ENCODE measurements at places on chromosomes 7 and 10.
A peak's percentile ranks its signal among the peaks of the same experiment; 100 is the strongest.

DNA sequence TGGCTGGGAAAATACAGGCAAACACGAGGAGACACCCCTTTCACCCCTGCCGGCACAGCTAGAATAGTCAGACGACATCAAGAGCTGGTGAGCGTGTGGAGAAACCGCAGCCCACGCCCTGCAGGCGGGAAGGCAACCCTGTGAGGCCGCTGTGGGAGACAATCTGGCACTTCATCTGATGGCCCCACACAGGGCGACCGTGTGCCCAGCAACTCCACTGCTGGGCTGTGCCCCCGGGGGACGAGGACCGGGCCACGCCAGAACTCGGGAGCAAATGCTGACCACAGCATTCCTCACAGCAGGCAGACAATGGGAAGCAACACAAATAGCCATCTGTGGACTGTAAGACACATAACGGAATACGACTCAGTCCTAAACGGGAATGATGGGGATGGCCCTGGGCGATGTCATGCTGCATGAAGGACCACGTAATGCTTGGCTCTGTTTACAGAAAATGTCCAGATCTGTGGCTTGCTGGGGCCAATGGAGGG is 58.9 kb downstream of the CFAP46 start:
- no peak for DNase-seq

DNA sequence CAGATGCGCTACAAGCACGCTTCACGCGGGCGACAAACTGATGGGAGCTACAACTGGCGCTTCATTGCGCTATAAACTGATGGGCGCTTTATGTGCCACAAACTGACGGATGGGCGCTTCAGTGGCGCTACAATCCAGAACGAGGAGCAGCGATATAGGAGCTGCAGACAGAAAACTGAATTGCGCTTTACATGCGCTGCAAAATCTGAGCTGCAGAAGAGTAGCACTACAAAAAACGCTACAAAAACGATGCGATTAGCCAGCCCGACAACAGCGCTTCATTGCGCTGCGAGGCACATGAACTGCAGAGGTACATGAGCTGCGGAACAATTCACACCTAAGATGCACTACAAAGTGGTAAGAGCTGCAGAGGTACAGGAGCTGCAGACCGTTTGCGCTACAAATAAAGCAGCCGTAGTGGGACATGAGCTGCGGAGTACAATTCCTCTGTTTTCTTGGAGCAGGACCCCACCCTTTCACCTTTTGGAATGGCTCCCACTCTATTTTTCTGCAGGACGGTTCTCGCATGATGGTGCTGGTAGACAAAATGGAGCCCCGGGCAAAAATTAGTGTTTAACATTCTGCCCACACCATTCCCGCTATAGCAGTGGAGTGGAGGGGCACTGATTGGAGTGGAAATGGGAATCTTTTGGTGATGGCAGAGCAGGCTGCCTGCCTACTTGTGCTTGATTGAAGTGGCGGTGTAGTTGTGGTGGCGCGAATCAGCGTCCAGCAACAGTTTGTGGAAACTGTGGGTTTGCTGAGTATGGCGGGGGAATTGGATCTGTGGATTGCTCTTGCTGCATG is 1.2 kb upstream of the SGCE start:
- peak; percentile 36 for DNase-seq

GRCh38 chr7:36763132-36763816 is 39.0 kb upstream of the AOAH start:
- no peak for DNase-seq

DNA sequence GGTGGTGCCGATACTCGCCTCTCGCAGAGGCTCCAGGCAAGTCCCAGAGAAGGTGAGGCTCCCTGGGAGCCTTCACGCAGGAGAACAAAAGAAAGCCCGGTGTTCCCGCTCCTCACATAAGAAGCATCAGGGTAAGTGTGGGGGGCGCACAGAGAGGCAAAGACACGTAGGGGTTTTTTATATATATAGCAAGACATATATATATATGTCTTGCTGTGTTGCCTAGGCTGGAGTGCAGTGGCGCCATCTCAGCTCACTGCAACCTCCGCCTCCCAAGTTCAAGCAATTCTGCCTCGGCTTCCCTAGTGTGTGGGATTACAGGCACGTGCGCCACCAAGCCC is 61.3 kb downstream of the PDIA4 start:
- no peak for DNase-seq

- DNase-seq, result peak; percentile 73
Measured at GRCh38 chr10:15169555-15170401, 1.3 kb upstream of the NMT2 start.

DNA sequence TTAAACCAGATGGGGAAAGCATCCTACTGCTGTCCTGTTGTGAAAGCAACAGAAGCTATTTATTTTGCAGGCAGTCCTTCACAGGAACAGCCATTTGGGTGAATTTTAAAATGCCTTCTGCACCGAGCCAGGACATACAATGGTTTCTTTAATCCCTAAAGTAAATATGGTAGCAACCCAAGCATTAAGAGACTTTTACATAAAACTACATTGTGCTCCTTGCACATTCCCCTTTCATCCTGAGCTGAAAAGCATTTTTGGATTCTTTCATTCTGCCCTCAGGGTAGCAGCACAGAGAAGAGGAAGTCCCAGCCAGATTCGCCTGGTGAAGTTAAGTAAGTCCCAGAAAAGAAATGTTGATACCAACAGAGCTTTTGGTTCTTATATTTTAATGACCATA is 84.0 kb upstream of the FAM3C start:
- no peak for DNase-seq

GRCh38 chr10:43671659-43672531 is 23.2 kb upstream of the ZNF32 start:
- peak; percentile 53 for DNase-seq

GRCh38 chr7:30142710-30143109 is 7.9 kb downstream of the MTURN start:
- no peak for DNase-seq

GRCh38 chr7:132565885-132566284 is 10.4 kb downstream of the PLXNA4 start:
- no peak for DNase-seq

GRCh38 chr10:107740962-107741690 is 576.6 kb upstream of the SORCS1 start:
- no peak for DNase-seq

GRCh38 chr7:156515911-156516790 is 124.4 kb upstream of the RNF32 start:
- DNase-seq, result no peak

DNA sequence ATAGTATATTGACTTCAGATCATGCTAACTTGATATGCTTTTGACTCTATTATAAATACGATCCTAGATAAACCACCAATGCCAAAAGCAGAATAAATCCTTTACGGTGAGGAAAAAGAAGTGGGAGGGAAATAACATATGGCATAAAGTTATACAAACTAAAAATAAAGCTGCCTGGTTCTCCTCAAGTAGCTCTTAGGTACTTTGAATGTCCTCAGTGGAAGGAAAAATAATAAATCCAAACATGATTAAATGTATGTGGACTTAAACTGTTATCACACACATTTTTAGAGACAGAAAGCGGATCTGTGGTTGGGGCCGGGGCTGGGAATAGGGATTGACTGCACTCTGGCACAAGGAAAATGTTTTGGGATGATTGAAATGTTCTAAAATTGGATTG is 23.6 kb downstream of the EEPD1 start:
- no peak for DNase-seq

DNA sequence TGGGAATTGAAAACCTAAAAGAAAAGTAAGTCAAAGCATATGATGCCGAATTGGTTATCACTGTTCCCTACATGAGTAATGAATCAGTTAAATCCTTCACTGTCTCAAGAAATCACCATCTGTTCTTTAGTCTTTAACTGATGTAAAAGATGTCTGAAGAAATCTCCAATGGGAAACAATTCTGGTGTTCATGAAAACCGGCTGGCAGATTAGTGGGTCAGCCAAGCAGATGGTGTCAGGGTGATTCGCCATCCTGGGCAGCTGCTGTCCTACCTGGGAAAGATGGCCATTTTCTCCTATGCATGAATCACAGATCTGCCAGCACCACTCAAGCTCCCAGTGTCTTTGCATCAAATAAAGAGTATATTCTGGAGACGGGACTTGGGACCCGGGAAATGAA is 925.2 kb upstream of the GHITM start:
- DNase-seq, result no peak

DNA sequence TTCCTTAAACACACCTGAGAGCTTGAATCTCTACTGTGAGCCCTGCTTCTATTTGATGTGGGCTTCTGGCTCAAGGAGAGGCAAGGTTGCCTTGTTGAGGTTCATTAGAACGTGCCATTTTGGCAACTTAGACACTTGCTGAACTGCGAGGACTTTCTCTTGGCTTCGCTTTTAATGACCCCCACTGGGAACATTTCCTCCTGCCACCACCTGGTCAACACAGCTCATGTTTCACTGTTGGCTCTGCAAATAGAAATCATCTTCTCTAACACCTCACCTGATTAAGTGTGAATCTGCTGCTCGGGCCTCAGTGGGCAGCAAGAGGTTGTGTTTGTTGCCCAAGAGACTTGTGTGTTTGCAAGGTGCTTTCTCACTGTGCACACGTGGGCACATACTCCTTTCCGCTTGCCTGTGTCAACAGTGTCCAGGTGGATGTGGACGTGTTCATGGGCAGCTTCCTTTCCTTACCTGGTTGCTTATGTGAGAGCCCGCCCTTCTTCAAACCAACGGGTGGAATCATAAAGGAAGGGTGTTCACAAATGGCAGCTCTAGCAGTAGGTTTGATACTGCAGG is 147.0 kb downstream of the NRP1 start:
- no peak for DNase-seq

- DNase-seq, result no peak
Measured at GRCh38 chr10:1515121-1515779, 222.1 kb downstream of the ADARB2 start.

- no peak for DNase-seq
Measured at GRCh38 chr7:79806161-79806734, 328.4 kb upstream of the GNAI1 start.

- no peak for DNase-seq
Measured at GRCh38 chr7:139808427-139808826, 20.6 kb upstream of the TBXAS1 start.

GRCh38 chr7:101833799-101834198 is 16.4 kb downstream of the CUX1 start:
- DNase-seq, result no peak

DNA sequence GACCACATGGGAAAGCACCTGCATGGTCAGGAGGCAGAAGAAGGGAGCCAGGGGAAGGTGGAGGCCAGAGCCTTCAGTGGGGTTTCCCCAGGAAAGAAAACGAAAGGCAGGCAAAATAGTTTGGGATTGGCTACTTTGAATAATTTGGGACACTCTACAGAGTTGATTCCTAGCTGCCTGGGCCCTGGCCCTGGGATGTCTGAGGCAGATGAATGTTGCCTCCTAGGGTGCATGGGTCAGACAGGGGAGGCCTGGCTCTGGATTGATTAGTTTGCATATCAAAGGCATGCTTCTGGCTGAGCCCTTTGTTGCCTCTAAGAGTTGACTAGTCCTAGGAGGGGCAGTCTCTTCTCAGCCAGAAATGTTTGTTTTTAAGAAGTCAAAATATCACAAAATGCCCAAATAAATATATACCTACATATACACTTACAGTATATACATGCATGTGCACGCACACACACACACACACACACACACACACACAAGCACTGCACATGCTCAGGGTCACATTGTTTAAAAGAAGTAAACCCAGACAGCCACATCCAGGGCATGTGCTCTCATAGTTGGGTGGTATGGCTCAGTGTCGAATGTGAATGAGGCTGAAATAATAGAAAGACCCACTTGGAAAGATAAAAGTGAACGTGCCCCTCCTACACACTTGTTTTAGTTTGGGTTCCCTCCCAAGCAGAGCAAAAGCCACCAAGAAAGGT is 184.2 kb downstream of the GPAM start:
- DNase-seq, result no peak

DNA sequence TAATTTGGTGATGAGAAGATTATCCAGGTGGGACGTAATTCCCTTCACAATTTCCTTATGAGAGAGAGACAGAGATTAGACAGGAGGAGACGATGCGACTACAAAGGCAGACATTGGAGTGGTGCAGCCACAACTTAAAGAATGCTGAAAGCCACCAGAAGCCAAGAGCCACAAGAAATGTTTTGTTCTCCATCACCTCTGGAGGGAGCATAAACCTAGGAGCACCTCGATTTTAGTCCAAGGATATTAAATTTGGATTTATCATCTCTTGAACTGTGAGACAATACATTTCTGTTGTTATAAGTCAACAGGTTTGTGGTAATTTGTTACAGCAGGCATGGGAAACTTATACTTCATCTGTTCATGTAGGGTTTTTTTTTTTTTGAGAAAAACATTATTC is 418.9 kb downstream of the DGKB start:
- DNase-seq, result no peak

- DNase-seq, result no peak
Measured at GRCh38 chr7:132609906-132610520, 33.7 kb upstream of the PLXNA4 start.

DNA sequence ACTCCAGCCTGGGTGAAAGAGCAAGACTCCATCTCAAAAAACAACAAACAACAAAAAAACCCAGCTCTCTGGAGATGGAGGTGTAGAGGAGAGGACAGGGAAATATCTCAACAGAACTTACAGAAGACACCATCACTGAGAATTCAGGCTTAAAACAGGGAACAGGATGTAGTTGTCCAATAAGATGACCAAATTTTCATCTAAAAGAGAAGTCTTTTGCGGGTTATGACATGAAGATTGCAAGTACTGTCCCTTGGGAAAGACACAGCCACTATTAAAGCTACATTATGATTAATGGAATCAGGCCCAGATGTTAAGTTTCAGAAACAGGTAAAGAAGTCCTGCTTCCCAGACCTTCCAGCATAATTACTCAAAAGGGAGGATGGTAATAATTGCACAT is 235.2 kb upstream of the NRP1 start:
- no peak for DNase-seq

DNA sequence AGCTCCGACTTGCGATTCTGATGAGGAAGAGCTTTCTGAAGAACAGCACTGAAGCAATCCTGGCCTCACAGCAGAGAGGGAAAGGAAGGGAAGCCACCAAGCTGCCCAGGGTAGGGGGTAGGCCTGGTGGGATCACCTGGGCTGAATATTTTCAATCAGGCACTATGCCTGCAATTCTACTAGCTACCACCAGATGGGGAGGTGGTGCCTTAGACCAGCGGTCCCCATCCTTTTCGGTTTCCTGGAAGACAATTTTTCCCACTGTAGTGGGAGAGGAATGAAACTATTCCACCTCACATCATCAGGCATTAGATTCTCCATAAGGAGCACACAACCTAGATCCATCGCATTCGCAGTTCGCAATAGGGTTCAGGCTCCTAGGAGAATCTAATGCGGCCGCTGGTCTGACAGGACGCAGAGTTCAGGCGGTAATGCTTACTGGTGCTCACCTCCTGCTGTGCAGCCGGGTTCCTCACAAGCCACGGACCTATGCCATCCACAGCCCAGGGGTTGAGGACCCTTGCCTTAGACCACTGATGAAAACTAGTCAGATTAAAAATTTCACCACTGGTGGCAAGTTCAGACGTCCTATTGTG is 2.7 kb downstream of the LRRC20 start:
- no peak for DNase-seq

DNA sequence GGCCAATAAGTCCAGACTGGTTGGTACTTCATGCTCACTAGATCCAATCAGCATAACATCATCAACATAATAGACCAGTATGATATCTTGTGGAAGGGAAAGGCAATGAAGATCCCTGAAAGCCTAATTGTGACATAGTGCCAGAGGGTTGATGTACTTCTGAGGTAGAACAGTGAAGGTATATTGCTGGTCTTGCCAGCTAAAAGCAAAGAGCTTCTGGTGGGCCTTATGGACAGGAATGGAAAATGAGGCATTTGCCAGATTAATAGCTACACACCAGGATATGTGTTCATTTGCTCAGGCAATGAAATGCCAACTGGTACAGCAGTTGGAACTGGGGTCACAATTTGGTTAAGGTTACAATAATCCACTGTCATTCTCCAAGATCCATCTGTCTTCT is 156.4 kb downstream of the HTR7 start:
- no peak for DNase-seq
